ENCODE measurements at places on chromosomes 3 and 15. TPM values are rescaled to one million over a fixed set of nuclear protein-coding genes. Genes with fewer than 3 reads are reported as not detected.

GRCh38 chr3:186383026-186383993, 21.3 kb upstream of the DGKG start:
- peak; percentile 58 for DNase-seq
- H3K36me3 ChIP-seq, result no peaks in the 10 kb centered on the region
- H3K4me1 ChIP-seq, result no peaks in the 10 kb centered on the region
- no peak overlapping the region for H3K27ac ChIP-seq
- H3K27me3 ChIP-seq, result no peaks in the 10 kb centered on the region

- H3K27ac ChIP-seq, result no peak overlapping the region
- no peak for DNase-seq
- no peaks in the 10 kb centered on the region for H3K36me3 ChIP-seq
- H3K4me1 ChIP-seq, result no peaks in the 10 kb centered on the region
Observed at GRCh38 chr3:119809249-119810017, 27.5 kb downstream of the NR1I2 start.

The STRC gene
- not detected for total RNA-seq

DNA sequence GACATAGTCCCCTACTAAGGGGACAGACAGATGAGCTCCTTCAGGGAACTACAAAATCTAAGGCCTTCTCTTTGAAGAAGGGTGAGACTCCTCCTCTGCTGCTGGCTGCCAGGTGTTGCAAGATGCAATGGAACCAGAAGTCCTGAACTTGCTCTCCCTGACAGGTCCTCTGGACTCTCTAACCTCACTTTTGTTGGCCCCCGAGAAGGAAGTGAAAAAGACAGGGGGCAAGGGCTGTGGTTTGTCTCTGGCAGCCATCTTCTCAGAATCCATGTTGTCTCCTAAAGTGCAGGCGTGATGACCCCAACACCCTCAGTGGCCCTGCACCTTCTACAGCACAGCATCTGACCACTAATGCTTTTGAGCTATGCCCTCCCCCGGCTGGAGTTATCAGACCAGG, 292.5 kb downstream of the CHST2 start:
- no peaks in the 10 kb centered on the region for H3K36me3 ChIP-seq
- no peaks in the 10 kb centered on the region for H3K27me3 ChIP-seq
- no peaks in the 10 kb centered on the region for H3K4me1 ChIP-seq
- no peak for DNase-seq
- no peak overlapping the region for H3K27ac ChIP-seq

- no peaks in the 10 kb centered on the region for H3K36me3 ChIP-seq
- H3K27me3 ChIP-seq, result no peaks in the 10 kb centered on the region
- H3K4me3 ChIP-seq, result no peak overlapping the region
- H3K27ac ChIP-seq, result no peak overlapping the region
Observed at GRCh38 chr15:69066007-69066995, 51.8 kb downstream of the NOX5 start.

- peaks cover 7% of the 10 kb centered on the region for H3K4me1 ChIP-seq
- H3K36me3 ChIP-seq, result no peaks in the 10 kb centered on the region
Observed at GRCh38 chr15:75104804-75105557, 81.6 kb downstream of the PPCDC start.

The RETNLB gene
- total RNA-seq, result not detected

- no peaks in the 10 kb centered on the region for H3K36me3 ChIP-seq
- H3K27ac ChIP-seq, result no peak overlapping the region
- no peaks in the 10 kb centered on the region for H3K4me1 ChIP-seq
Observed at GRCh38 chr15:68721886-68722285, 98.8 kb downstream of the ANP32A start.

DNA sequence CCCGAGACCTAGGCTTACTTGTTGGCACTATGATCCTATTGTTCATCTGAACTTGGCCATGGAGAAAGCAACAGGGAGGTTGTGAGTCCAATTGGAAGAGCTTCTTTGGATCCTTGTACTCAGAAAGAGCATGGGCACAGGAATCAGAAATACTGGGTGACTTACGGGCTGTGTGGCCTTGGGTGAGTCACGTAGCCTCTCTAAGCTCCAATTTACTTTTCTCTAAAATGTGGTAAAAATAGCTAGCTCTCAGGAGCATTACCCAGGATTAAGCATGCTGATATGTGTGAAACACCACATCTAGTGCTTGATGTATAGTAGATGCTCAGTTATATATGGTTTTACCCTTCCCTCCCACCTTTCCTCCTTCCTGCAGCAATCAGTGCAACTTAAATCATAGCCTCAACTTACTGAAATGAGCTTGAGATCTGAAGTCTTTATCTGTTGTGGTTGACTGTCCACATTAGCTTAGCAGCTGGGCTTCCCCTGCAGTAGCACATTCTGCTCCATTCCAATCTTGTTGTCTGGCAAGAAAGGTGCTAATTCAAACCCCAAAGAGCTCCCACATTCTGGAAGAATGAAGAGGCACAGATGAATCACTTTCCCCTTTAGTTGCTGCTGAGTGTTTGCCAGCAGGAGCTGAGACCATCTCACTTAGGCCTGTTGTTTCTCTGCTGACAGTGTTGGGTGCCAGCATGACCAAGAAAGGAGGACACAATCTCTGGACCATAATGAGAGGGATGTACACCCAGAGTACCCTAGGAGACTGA, 299.1 kb upstream of the TRIM42 start:
- H3K4me3 ChIP-seq, result no peak overlapping the region
- no peak for DNase-seq
- H3K4me1 ChIP-seq, result no peaks in the 10 kb centered on the region
- H3K27me3 ChIP-seq, result no peaks in the 10 kb centered on the region

- no peaks in the 10 kb centered on the region for H3K27me3 ChIP-seq
- peak; percentile 77 for DNase-seq
- peaks cover 9% of the 10 kb centered on the region for H3K4me1 ChIP-seq
- no peaks in the 10 kb centered on the region for H3K36me3 ChIP-seq
- no peak overlapping the region for H3K4me3 ChIP-seq
Observed at GRCh38 chr3:24680214-24680967, 185.7 kb upstream of the THRB start.

- H3K4me3 ChIP-seq, result no peak overlapping the region
- H3K36me3 ChIP-seq, result peaks cover 82% of the 10 kb centered on the region
- no peaks in the 10 kb centered on the region for H3K4me1 ChIP-seq
Observed at GRCh38 chr15:39592500-39592899, 11.6 kb downstream of the THBS1 start.

GRCh38 chr3:10628891-10629670, 123.7 kb upstream of the ATP2B2 start:
- H3K27ac ChIP-seq, result no peak overlapping the region
- H3K36me3 ChIP-seq, result no peaks in the 10 kb centered on the region
- no peak overlapping the region for H3K4me3 ChIP-seq
- DNase-seq, result no peak
- no peaks in the 10 kb centered on the region for H3K4me1 ChIP-seq
- H3K27me3 ChIP-seq, result no peaks in the 10 kb centered on the region

DNA sequence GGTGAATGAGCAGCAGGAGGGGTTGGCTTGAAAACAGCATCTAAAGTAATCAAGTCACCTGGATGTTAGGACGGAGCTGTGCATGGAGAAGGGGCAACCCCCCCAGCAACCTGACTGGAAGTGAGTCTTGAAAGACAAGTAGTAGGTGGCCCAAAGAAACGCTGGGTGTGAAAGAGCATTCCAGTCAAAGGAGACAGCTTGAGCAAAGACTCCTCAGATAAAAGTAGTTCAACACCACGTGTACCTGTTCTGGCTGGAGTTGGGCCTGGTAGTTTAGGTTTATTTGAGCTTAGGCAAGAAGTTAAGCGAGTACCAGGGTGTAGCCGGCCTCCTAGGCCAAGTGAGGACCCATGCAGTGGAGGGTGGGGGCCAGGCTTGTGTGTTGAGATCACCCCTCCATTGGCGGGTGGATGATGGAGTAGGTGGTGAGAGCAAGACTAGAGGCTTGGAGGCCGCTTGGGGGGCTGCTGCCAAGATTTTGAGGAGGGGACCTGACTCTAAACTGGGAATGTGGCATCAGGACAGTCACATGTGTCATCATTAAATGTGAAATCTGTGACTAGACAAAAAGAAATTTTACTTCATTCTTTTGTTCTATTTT, 61.3 kb downstream of the ABHD2 start:
- H3K4me1 ChIP-seq, result no peaks in the 10 kb centered on the region
- no peak for DNase-seq
- H3K4me3 ChIP-seq, result no peak overlapping the region
- H3K27ac ChIP-seq, result no peak overlapping the region
- peaks cover 24% of the 10 kb centered on the region for H3K36me3 ChIP-seq

The LYZL4 gene
- not detected for total RNA-seq

The ROBO2 gene
- total RNA-seq, result 2.9 TPM

GRCh38 chr3:116000311-116000710, 377.0 kb downstream of the GAP43 start:
- no peak for DNase-seq
- H3K4me1 ChIP-seq, result no peaks in the 10 kb centered on the region
- H3K4me3 ChIP-seq, result no peak overlapping the region

GRCh38 chr3:14601692-14602005, 49.9 kb upstream of the CCDC174 start:
- H3K4me1 ChIP-seq, result no peaks in the 10 kb centered on the region
- no peak overlapping the region for H3K27ac ChIP-seq
- H3K27me3 ChIP-seq, result no peaks in the 10 kb centered on the region
- H3K4me3 ChIP-seq, result no peak overlapping the region

- no peak for DNase-seq
- H3K27ac ChIP-seq, result no peak overlapping the region
- no peaks in the 10 kb centered on the region for H3K4me1 ChIP-seq
Observed at GRCh38 chr3:165156757-165157420, 39.3 kb downstream of the SLITRK3 start.

- no peak for DNase-seq
- no peaks in the 10 kb centered on the region for H3K27me3 ChIP-seq
- no peak overlapping the region for H3K27ac ChIP-seq
- peaks cover 1% of the 10 kb centered on the region for H3K36me3 ChIP-seq
- H3K4me1 ChIP-seq, result no peaks in the 10 kb centered on the region
Observed at GRCh38 chr15:56146756-56147155, 96.9 kb downstream of the RFX7 start.

DNA sequence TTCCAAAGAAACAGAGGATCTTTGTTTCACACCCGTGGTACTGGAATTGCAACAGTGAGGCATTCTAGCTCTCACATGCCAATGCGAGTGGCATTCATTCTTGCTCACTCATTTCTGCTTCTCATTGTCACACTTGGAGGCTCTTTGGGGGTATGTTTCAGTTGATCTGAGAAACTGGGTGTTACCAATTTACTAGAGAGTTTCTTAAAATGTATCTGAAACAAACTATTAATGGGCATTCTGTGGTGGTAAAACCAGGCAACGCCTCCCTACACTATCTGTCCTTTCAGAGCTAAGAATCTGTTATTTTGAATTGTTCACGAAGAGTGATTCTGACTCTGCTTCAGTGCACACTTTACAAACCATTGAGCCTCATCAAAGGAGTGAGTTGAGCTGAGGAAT, 140.6 kb upstream of the BHLHE40 start:
- no peak overlapping the region for H3K4me3 ChIP-seq
- no peak for DNase-seq
- H3K27ac ChIP-seq, result no peak overlapping the region
- peaks cover 10% of the 10 kb centered on the region for H3K36me3 ChIP-seq
- H3K4me1 ChIP-seq, result no peaks in the 10 kb centered on the region

The TRIM42 gene
- not detected for total RNA-seq

DNA sequence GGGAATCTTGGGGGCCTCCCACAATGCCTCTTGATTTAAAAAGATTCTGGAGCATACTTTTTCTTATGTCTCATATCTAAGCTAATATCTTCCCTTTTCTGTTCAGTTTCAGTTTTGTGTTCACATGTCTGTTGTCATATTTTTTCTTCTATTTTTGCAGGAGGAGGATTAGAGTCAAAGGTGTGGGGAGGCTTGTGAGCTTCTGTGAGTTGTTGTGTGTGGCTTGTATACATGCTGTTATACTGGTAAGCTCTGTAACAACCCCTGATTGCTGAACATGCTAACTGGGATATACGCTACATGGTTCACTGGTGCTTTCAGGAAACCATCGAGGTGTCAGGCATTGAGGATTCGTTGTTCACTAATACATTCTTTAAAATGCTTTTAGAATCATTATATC, 83.5 kb downstream of the SLC25A26 start:
- no peaks in the 10 kb centered on the region for H3K36me3 ChIP-seq
- H3K4me1 ChIP-seq, result no peaks in the 10 kb centered on the region
- no peaks in the 10 kb centered on the region for H3K27me3 ChIP-seq
- H3K27ac ChIP-seq, result no peak overlapping the region
- no peak for DNase-seq

DNA sequence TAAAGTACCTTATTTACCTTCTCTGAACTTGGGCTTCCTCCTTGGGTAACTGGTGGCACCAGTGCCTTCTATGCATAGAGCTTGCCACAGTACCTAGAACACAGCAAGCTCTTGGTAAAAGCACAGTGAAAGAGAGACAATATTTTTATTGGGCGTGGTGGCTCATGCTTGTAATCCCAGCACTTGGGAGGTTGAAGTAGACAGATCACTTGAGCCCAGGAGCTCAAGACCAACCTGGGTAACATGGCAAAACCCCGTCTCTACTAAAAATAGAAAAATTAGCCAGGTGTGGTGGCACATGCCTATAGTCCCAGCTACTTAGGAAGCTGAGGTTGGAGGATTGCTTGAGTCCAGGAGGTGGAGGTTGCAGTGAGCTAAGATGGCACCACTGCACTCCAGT, 285.1 kb downstream of the PTPRG start:
- H3K36me3 ChIP-seq, result no peaks in the 10 kb centered on the region
- no peak for DNase-seq
- no peak overlapping the region for H3K4me3 ChIP-seq
- H3K27me3 ChIP-seq, result no peaks in the 10 kb centered on the region
- peaks cover 7% of the 10 kb centered on the region for H3K4me1 ChIP-seq

- H3K27ac ChIP-seq, result no peak overlapping the region
- no peaks in the 10 kb centered on the region for H3K36me3 ChIP-seq
- H3K4me3 ChIP-seq, result no peak overlapping the region
- no peaks in the 10 kb centered on the region for H3K4me1 ChIP-seq
- H3K27me3 ChIP-seq, result no peaks in the 10 kb centered on the region
Observed at GRCh38 chr3:6736836-6737629, 123.9 kb upstream of the GRM7 start.

The FILIP1L gene
- 106 TPM for total RNA-seq

- no peak overlapping the region for H3K4me3 ChIP-seq
- no peaks in the 10 kb centered on the region for H3K36me3 ChIP-seq
- H3K27ac ChIP-seq, result no peak overlapping the region
- H3K4me1 ChIP-seq, result no peaks in the 10 kb centered on the region
- no peaks in the 10 kb centered on the region for H3K27me3 ChIP-seq
Observed at GRCh38 chr3:55686426-55687254, 199.5 kb upstream of the WNT5A start.

The NME9 gene
- not detected for total RNA-seq

- peak overlapping the region; percentile 92 for H3K27ac ChIP-seq
- H3K4me1 ChIP-seq, result no peaks in the 10 kb centered on the region
- no peaks in the 10 kb centered on the region for H3K36me3 ChIP-seq
- no peaks in the 10 kb centered on the region for H3K27me3 ChIP-seq
- H3K4me3 ChIP-seq, result peak overlapping the region; percentile 60
- no peak for DNase-seq
Observed at GRCh38 chr3:4350789-4351163, 47.6 kb downstream of the SETMAR start.

GRCh38 chr3:30577788-30578187, 28.6 kb upstream of the TGFBR2 start:
- no peaks in the 10 kb centered on the region for H3K36me3 ChIP-seq
- H3K27ac ChIP-seq, result no peak overlapping the region
- no peak for DNase-seq
- H3K4me3 ChIP-seq, result no peak overlapping the region

GRCh38 chr3:131077904-131078303, 51.2 kb downstream of the NEK11 start:
- no peak overlapping the region for H3K4me3 ChIP-seq
- DNase-seq, result no peak
- H3K36me3 ChIP-seq, result no peaks in the 10 kb centered on the region
- no peaks in the 10 kb centered on the region for H3K4me1 ChIP-seq

- no peak for DNase-seq
- no peaks in the 10 kb centered on the region for H3K27me3 ChIP-seq
- H3K4me1 ChIP-seq, result no peaks in the 10 kb centered on the region
- H3K36me3 ChIP-seq, result no peaks in the 10 kb centered on the region
- no peak overlapping the region for H3K27ac ChIP-seq
Observed at GRCh38 chr3:26118165-26118564, 328.3 kb downstream of the OXSM start.

The AQP9 gene
- 0.43 TPM for total RNA-seq

Measured in ascending aorta (tissue), 2 donors.